ENCODE measurements at places on chromosomes 12 and 14. TPM values are rescaled to one million over a fixed set of nuclear protein-coding genes. Genes with fewer than 3 reads are reported as not detected.

DPY19L2 gene
- 0.98 TPM for total RNA-seq

PTPRQ gene
- 0.07 TPM for total RNA-seq

TTC6 gene
- total RNA-seq: 13.4 TPM

MYH7 gene
- not detected for total RNA-seq

KRT84 gene
- total RNA-seq: not detected

KRT8 gene
- 719 TPM for total RNA-seq

IFNG-AS1 gene
- total RNA-seq: not detected

POTEM gene
- not detected for total RNA-seq

SMOC1 gene
- total RNA-seq: not detected

CD163L1 gene
- total RNA-seq: 0.35 TPM

PPM1H gene
- total RNA-seq: 12.0 TPM

JAG2 gene
- 57.1 TPM for total RNA-seq

SLC2A3 gene
- not detected for total RNA-seq

CELA1 gene
- not detected for total RNA-seq

RND1 gene
- total RNA-seq: 7.6 TPM

LRP1-AS gene
- total RNA-seq: not detected

TAMALIN gene
- 0.29 TPM for total RNA-seq

PPHLN1 gene
- total RNA-seq: 67.6 TPM

P3H3 gene
- 24.4 TPM for total RNA-seq

IRF9 gene
- 10.5 TPM for total RNA-seq

TAS2R19 gene
- total RNA-seq: not detected

PITPNM2 gene
- total RNA-seq: 5.6 TPM

PZP gene
- not detected for total RNA-seq

LRR1 gene
- total RNA-seq: 46.9 TPM

NGB gene
- not detected for total RNA-seq

SLCO1B1 gene
- total RNA-seq: not detected

RGS6 gene
- not detected for total RNA-seq

SLC6A13 gene
- total RNA-seq: not detected

AMDHD1 gene
- 1.5 TPM for total RNA-seq

CINP gene
- total RNA-seq: 83.6 TPM

KRT7 gene
- total RNA-seq: 2,979 TPM

RASSF8 gene
- total RNA-seq: 51.2 TPM

IL26 gene
- not detected for total RNA-seq

SLC25A47 gene
- not detected for total RNA-seq

PPP1R1A gene
- not detected for total RNA-seq

A2ML1 gene
- 0.36 TPM for total RNA-seq

ZC3H10 gene
- 5.6 TPM for total RNA-seq

CLEC2A gene
- not detected for total RNA-seq

MYF6 gene
- total RNA-seq: not detected

ANKRD33 gene
- total RNA-seq: not detected

GRIN2B gene
- not detected for total RNA-seq

ACOT6 gene
- not detected for total RNA-seq

SLC41A2 gene
- total RNA-seq: 20.4 TPM

HSPB8 gene
- 11.4 TPM for total RNA-seq

SAV1 gene
- total RNA-seq: 87.1 TPM

KRT2 gene
- 0.23 TPM for total RNA-seq

MDM1 gene
- 10.4 TPM for total RNA-seq

TRHDE gene
- total RNA-seq: 17.7 TPM

FANCM gene
- 15.6 TPM for total RNA-seq

HPD gene
- not detected for total RNA-seq

KRT77 gene
- not detected for total RNA-seq

ALDH6A1 gene
- total RNA-seq: 5.0 TPM

TAS2R46 gene
- total RNA-seq: 1.5 TPM

All from PC-3 (cell line).